ENCODE measurements at places on chromosomes 1 and 21.

DNA sequence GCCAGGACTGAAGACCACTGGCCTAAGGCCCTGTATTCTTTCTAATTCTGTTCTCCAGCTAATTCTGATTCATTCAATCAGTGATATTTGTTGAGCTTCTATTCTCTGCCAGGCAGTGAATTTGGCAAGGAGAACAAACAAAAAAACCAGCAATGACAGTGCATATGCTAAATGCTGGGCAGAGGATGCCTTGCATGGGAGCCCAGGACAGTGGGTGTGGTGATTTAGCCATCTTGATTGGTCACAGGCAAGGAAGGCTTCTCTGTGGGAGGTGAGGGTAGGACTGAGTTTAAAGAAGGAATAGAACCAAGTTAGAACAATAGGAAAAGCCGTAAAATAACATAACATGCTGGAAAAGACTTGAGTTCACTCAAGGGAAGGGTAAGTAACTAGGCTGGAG lies 9.2 kb upstream of the CPT2 start:
- no peak for DNase-seq

DNA sequence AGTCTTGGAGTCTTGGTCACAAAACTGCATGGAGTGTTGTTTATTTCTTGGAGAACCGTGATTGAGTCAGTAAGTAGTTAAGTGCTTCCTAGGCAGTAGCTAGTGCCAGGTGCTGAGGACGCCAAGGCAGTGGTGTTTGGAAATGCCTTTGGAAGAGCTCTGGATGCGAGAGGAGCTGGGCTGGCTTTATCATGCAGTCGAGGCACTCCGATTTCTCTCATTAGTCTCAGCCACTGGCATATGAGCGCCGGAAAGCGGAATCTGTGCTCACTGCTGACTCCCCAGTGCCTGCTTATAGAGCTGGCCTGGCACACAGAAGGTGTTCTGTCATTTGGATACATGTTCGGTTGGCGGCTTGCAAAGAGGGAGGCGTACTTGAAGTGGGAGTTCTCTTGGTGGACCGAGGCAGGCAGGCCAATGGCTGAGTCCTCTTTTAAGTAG lies 3.6 kb downstream of the TENT5C start:
- no peak for DNase-seq

DNA sequence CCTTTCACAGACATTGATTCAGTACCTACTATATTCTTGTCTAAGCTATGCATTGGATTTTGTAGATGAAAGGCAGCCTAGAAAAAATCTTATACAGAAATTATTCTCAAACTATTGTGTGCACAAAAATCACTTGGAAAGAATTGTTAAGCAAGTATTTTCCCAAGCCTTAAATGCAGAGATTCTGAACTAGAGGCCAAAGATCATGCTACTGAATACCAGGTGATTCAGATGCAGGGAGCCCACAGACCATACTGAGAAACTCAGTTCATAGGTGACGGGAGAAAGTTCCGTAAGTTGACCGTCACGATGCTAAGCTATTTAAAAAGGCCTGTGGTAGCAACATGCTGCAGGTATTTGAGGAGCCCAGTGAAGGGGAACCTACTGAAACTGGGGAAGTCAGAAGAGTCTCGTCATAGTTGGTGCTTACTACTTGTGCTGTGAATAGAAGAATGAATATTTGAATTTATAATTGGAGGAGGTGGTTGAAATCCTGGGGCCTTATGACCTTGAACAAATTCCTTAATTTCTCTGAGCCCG lies 150.8 kb downstream of the NFIA start:
- no peak for DNase-seq

GRCh38 chr1:244092964-244093638 lies 42.0 kb downstream of the ZBTB18 start:
- DNase-seq = no peak

GRCh38 chr1:19346026-19346425 lies 33.9 kb downstream of the SLC66A1 start:
- no peak for DNase-seq

DNA sequence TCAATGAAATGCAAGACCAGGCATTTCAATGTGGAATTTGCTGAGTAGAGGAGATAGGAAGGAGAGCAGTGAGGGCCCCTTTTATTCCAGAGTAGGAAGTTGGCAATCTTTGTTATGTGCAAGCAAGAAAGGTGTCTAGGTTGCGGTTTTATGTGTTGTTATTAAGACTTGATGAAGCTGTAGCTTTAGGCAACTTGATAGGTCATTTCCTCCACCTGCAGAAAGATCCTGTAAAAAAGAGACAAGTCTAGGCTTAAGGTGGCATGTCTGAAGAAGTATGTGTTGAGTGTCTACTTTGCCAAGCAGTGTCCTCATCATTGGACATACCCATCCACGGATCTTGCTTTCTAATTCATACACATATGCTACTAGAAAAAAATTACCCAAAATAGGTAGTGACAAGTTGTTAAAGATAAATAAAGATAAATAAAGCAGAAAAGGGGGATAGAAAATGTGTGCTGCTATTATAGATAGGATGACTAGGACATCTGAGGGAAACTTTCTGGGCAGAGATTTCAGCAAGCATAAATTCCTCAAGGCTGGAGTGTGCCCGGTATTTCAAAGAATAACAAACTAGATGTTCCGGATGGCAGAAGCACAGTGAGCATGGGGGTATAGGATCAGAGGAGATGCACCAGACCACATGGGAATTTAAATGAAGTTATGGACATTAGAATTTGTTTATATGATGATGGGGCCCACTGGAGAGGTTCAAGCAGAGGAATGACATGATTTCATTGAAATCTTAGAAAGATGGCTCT lies 335.0 kb downstream of the TGFB2 start:
- no peak for DNase-seq

DNA sequence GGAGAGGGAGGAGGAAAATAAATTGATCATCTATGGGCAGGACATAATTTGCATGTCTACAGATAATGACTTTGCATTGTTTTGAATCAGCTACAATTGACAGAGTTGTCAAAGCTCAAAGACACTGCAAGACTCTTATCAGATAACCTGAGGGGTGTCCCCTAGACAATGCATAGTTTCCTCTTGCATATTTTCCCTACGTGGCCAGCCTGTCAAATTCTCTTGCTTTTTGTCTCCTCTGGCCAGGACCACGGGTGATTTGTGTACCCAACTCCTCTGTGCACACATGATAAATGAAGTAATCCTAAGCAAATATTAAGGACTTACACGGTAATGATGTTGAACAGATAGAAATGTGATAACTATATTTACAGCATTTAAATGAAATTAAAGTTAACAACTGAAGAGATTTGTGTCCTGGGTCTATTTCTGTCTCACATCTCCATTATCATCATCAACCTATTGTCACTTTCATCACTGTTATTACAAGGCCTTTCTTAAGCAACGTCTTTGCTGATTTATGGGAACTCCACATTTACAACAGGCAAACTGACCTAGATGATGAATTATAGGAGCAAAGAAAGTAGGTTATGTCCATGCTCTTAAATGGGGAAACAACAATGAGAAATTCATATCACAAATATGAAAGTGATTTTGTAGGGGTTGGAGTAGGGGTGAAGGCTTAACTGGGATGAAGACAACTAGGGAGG lies 18.8 kb downstream of the BATF3 start:
- no peak for DNase-seq

GRCh38 chr1:43267291-43267805 lies 2.4 kb upstream of the TMEM125 start:
- no peak for DNase-seq

- no peak for DNase-seq
Measured at GRCh38 chr1:226634611-226635246, 86.2 kb downstream of the STUM start.

GRCh38 chr1:235646463-235646862 lies 3.1 kb downstream of the GNG4 start:
- DNase-seq = no peak

- no peak for DNase-seq
Measured at GRCh38 chr1:40880813-40881549, 18.8 kb upstream of the CITED4 start.

- DNase-seq = no peak
Measured at GRCh38 chr21:26388731-26389231, 184.3 kb downstream of the CYYR1 start.

DNA sequence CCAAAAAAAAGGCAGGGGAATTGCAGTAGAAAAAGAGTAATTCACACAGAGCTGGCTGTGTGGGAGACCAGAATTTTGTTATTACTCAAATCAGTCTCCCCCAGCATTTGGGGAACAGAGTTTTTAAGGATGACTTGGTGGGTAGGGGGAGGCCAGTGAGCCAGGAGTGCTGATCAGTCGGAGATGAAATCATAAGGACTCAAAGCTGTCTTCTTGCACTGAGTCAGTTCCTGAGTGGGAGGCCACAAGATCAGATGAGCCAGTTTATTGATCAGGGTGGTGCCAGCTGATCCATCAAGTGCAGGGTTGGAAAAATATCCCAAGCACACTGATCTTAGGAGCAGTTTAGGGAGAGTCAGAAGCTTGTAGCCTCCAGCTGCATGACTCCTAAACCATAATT lies 23.7 kb upstream of the EDARADD start:
- DNase-seq = no peak

GRCh38 chr1:147189514-147189913 lies 17.2 kb upstream of the PRKAB2 start:
- peak; percentile 32 for DNase-seq

GRCh38 chr1:153805042-153805745 lies 30.0 kb downstream of the SLC27A3 start:
- no peak for DNase-seq

DNA sequence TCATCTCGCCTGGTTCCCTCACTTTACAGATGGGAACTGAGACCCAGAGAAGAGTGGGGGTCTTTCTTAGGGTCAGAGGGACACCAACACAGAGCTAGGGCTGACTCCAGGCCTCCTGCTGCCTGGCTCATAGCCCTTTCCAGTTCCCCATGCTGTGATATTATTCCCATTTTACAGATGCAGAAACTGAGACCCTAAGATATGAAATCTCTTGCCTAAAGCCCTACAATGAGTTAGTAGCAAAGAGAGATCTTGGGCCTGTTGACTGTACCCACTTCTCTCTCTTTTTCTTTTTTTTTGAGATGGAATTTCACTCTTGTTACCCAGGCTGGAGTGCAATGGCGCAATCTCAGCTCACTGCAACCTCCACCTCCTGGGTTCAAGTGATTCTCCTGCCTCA lies 49.9 kb downstream of the SLC9A1 start:
- DNase-seq = no peak

DNA sequence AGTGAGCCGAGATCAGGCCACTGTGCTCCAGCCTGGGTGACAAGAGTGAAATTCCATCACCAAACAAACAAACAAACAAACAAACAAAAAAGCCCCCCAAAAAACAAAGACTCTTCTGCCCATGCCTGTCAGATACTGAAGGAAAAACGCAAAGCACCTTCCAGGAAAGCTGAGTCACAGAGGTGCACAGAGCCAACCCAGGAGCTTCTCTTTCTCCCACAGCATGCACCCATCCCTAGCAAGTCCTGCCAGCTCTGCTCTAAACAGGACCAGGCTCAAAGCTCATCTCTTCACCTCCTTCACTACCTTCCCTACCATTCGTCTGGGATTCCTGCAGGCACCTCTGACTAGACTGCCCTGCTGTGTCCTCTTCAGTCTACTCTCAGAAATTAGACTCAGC lies 46.5 kb downstream of the ETS2 start:
- no peak for DNase-seq

DNA sequence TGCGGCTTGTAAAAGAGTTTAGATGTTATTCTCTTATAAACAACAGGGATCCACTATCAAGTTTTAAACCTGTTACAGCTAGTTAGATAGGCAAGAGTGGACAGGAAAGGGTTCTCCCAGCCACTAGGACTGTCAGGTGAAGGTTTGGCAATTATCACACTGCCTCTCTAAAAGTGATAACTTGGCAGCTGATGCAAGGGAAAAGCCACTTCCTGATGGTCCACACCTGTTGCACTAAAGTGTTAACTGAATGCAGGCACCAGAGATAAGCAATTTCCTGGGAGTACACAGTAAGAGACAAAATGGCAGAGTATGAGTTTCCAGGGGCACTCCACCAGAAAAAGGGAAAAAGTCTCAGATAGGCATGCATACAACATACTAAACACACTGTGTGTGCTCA lies 99.4 kb downstream of the VAV3 start:
- no peak for DNase-seq

DNA sequence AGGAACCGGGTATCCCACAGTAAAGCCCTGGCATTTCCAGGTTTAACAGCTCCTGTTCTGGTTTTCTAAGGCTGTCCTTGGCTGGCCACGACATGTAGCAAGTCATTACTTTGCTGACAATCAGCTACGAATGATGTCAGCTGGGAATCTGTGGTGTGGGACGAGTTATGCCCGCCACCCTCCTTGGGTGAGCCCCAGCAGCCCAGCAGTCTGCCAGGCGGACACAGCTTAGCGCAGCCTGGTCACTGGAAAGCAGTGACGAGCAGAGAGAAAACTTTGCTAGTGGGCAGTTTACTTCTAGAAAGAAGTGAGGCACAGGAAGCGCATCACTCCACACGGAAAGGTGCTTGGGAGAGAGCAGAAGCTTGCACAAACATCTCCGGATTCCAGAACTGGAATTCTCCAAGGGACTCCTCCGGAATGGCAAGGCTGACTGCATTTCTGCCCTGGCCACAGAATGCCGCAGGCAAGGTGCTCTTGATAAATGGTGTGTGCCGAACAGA lies 15.5 kb upstream of the ZNF436 start:
- DNase-seq = no peak
